ENCODE measurements at places on chromosomes 7 and 10.

DNA sequence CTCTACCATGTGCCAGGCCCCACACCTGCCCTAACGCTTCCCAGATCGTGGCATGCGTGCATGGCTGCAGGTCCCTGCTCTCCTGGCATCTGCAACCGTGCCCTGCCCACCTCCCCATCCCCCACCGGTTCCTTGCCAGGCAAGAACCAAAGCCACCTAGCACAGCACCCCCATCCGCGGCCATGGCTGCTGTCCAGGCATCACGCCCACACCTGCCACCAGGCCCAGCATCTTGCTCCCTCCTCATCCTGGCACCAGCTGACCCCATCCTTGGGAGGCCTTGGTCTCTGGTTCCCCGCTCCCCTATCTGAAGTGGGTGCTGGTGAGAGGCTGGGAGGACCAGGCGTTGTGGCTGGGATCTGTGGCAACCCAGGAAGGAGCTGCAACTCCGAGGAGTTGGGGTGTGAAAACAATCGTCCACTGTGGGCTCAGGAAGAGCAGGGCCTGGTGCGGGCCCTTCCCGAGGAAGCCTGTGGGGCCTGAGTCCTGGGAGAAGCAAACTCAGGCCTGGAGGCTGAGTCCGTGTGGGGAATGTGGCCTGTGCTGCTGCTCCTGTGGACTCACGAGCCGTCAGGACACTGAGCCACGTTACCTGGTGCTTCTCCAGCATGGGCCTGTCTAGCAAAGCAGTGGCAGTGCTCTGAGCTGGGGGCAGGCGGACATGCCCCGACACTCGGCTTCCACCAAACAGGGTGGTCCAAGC is 417.1 kb downstream of the DNAJB6 start:
- DNase-seq, result no peak

DNA sequence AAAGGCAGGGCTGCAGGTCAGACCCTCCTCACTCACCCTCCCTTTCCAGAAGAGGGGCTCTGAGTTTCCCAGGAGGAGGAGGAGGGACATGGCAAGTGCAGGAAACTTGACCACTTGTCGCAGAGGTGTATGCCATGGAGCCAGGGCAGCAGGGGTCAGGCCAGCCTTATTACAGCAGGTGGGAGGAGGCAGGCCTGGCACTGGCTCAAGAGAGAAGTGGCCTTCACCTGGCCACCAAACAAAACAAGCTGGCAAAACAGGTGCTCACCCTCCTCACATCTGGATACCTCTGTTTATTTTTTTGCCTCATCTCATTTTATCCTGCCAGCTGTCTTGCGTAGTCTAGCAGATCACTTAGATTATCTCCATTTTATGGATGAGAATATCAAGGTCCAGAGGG is 12.5 kb downstream of the COL13A1 start:
- no peak for DNase-seq

- DNase-seq, result no peak
Measured at GRCh38 chr10:131822692-131823245, 78.0 kb upstream of the PPP2R2D start.

DNA sequence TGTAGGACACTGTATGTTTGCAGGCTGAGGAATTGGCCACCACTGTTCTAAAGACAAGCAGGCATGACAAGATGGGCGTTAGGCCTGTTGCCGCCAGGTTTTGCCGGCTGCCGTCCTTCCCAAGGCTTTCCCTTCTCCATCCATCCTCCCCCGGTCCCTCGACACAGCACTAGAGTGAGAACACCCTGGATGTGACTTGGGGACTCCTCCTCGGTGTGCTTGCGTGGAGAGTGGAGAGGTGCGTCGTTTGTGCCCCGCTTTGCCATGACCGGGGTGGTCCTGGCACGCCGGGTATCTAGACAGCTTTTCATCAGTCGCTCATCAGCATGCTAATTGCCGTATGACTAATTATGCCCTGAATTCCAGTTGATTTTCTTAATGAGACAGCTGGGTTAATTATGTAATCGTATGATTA is 206.6 kb upstream of the SH2B2 start:
- DNase-seq, result no peak

DNA sequence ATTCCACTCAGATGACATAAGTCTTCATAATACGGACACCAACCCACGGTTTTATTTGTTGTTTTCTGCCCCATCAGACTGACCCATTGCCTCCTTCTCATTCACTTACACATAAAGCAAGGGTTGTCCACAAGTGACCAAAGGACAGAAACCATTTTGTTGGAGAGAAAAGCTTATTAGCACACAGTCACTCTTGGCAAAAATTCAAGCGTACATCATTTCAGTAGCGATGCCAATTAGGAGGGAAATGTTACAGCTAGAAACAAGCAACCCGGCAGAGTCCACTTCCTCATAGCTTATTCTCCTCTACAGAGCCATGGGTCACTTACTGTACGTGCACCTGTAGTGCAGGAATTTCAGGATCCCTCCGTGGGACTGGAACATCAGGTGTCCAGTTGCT is 23.0 kb downstream of the ABLIM1 start:
- no peak for DNase-seq

DNA sequence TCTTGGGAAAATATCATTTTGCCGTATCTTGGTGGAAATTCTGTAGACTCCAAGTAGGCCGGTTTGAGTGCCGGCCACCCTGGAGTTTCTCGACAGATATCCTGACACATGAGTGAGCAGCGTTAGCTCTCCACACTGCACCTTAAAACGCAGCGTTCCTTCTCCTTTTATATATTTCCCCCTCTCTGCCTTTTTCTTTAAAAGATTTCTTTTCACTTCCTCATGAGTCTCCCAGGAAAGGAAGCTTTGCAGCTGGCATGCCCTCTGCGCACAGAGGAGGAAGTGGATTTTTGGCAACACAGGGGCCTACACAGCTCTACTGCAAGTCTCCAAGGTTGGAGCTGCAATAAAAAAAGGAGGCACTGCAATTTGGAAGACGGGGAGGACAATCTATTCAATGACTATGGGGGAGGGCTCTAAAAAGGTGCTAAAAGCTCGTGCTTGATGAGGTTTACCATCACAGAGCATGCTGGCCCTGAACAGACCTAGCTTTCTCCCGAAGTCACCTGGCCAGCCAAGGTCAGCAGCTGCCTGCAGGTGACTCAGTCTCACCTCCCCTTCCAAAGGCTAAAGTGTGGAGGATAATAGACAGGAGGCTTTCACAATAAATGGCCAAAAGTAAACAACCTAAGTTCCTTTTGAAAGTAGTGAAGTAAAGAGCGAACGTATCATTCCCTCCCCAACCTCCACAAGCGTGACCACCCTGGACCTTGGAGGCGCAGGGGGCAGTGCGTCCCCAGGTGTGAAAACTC is 252.8 kb downstream of the ZMYND11 start:
- no peak for DNase-seq

DNA sequence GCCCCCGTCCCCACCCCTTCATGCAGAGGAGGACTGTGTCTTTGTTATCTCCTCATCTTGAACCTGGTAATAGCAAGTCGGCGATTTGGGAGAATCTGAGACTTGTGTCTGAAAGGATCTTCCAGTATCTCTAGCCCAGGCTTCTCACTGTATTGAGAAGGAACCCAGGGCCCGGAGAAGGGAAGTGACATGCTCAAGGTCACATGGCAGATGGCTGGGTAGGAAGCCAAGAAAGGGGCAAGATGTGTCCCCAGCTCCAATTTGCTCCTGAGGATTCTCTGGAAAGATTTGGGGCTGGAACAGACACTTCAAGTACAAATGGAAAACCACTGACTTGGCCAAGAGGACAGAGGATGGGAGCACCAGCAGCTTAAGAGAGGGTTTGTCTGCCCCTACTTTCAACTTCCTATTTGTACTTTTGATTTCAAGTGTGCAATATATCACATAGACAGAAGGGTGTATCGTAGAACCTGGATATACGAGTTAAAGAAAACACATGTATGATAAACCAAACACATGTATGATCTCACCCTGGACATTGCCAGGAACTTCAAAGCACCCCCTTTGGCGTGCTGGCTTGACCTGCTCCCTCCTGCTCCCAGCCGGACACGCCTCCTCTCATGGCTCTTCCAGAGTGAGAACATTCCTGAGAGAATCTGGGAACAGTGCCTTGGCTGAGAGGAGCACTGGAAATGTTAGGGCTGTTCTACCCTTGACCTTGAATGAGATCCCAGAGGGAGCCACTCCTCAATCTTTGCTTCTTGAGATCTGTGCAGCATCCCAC is 79.7 kb downstream of the CDH23 start:
- DNase-seq, result no peak

DNA sequence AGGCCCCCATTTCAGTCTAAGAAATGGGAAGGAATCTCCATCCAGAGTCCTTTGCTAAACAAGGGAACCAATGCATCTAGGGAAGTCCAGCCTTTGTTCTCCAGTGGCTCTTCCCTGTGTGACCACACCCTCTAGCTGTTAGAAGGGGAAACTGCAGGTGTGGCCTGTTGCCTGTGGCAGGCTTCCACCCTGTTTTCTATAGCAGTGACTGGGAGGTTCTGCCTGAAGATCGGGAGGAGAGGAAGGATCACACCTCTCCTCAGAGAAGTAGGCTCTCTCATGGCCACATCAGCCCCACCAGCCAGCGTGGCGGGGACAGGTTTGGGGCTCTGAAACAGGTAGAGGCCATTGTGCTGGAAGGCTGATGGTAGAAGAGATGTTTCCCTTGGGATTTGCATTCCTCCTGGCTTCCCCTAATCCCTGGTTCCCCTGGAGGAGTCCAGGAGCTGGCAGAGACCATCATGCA is 47.7 kb upstream of the TRIM8 start:
- DNase-seq, result peak; percentile 64

DNA sequence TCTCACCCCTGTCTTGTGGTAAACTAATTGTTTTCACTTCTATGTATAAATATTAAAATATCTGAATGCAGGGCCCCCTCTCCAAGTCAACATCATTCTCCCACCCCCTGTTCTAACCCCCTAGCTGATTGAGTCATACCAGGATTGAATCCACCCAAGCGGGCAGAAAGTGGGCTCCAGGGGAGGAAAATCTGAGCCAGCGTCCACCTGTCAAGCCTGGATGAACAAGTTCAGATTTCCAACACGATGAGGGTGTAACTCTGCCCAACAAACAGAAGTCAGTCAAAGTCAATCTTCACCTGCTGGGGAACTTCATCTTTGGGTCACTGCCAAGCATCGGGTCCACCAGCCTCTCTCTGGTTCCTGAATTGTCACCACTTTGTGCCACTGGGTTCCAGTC is 162.9 kb upstream of the CELF2 start:
- no peak for DNase-seq

- DNase-seq, result no peak
Measured at GRCh38 chr7:29888006-29888405, 81.7 kb downstream of the WIPF3 start.

- DNase-seq, result no peak
Measured at GRCh38 chr7:7231000-7231399, 48.7 kb downstream of the C1GALT1 start.

- DNase-seq, result no peak
Measured at GRCh38 chr7:158567153-158567603, 20.4 kb downstream of the PTPRN2 start.

DNA sequence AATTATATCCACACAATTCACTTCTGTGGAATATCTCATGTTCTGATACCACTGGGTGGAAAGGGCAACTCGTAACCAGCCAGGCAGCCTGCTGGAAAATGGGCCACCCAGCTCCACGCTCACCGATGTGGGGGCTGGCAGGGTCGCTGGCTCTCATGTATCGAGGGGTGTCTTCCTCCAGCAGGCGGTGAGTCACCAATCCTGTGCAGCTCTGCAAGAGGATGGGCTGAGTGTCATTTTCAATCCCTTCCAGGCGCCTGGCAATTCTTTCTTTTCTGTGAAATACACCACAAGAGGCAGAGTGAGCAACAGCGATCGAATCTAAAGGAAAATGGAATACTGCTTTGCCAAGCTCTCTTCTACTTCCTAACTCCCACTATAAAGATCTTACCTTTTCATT is 80.1 kb downstream of the SVIL start:
- DNase-seq, result no peak

DNA sequence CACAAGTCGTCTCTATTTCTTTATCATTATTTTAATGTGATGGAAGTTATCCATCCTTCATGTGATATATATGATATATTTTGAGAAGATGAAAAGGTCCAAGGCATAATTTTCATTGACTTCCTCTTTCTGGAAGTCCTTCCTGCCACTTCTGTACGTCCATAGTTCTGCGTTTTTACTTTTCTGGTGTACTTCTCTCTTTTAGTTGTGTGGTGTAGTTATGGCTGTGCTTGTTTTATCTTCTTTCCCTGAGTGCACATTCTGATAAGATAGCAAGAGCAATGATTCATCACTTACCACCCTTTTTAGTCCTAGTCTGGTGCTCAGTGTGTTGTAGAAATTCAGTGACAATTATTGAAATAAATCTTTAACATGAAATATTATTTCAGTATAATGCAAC is 231.3 kb upstream of the FERD3L start:
- no peak for DNase-seq

GRCh38 chr10:111222961-111223360 is 146.1 kb downstream of the ADRA2A start:
- no peak for DNase-seq

DNA sequence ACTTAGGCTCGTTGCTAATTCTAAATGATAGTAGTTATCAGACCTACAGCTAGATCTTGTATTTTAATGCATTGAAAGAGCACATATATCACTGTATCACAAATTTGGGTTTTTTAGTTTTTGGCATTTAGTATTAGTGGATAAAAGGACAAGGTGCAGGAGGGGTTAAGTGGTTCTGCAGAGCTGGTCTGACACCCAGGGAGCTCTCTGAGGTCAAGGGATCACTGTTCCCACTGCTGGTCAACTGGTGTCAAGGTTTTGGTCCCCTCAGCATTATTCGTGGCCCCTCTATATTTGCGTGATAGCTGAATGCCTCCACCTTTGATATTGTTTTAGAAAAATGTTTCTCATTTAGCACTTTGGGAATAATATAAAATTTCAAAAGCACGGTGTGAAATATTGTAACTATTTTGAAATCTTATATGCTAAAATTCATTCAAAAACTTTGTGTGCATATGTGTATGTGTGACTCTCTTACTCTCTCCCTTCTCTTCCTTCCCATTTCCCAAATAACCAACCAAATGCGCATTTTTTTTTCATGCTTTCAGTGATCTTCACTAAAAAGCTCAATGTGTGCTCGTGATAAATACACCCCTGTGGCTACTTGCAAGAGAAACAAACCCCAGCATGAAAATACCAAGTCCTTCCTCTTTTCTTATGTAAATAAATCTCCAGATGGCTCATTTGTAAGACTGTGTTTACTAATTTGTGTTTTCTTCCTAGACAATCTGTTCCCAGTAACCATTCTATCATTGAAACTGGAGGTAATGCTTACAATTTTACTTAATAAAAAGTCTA is 309.2 kb downstream of the FGFR2 start:
- no peak for DNase-seq

DNA sequence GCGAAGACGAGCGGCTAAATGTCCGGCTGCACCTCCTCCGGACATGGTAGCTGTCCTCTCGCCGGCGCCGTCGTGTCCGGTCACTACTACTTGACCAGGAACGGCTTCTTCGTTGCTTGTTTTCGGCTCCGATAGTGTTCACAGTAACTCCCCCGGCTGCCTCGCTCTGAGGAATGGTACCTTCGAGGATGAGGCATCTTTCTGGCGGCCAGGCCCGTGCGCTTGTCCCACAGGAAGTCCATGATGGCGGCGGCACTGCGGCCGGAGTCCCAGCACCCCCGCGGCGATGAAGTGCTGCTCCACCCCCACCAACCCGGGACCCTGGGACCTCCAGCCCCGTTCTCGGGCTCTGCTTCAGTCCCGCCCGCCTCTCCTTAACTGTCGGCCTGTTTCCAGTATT is 11.0 kb upstream of the CCDC126 start:
- no peak for DNase-seq
